Cerebellar nuclear complex (tissue), 1 donor: ENCODE measurements at places on chromosomes 2 and 18.

GRCh38 chr2:20514596-20515269, 67.9 kb downstream of the RHOB start:
- DNase-seq = no peak

GRCh38 chr2:212727751-212728150, 189.1 kb upstream of the ERBB4 start:
- no peak for DNase-seq

GRCh38 chr2:20187331-20187730, 37.6 kb downstream of the SDC1 start:
- DNase-seq = no peak

GRCh38 chr2:58073751-58074150, 27.1 kb downstream of the VRK2 start:
- DNase-seq = no peak

DNA sequence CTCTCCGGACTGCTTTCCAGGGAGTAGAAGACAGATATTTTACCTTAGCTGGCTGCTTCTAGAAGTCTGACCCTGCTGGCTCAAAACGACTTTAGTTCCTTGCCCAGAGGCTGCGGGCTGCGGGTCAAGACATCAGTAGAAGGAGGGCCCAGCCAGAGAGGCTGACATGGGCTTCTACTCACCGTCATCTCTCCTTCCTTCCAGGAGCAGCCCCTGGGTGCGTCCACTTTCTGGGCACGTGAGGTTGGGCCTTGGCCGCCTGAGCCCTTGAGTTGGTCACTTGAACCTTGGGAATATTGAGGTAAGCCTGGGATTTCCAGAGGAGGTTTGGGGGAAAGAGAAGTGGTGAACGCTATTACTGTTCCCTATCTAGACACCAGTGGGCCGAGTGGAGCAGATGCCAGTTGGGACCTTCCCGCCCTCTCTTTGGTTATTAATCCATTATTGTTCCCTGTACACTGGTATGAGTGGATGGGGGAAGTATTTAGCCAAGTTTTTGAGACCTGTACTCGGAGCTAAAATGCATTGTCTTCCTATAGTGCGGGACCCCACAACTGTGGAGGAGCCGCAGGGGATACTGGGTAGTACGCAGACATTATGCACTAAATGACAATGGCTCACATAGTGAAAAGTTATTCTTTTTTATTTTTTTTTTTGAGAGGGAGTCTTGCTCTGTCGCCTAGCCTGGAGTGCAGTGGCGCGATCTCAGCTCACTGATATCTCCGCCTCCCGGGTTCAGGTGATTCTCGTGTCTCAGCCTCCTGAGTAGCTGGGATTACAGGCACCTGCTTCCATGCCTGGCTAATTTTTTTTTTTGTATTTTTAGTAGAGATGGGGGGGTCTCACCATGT, 26.3 kb upstream of the CASP8 start:
- DNase-seq = no peak

GRCh38 chr2:10787176-10787968, 25.2 kb downstream of the PDIA6 start:
- DNase-seq = no peak

DNA sequence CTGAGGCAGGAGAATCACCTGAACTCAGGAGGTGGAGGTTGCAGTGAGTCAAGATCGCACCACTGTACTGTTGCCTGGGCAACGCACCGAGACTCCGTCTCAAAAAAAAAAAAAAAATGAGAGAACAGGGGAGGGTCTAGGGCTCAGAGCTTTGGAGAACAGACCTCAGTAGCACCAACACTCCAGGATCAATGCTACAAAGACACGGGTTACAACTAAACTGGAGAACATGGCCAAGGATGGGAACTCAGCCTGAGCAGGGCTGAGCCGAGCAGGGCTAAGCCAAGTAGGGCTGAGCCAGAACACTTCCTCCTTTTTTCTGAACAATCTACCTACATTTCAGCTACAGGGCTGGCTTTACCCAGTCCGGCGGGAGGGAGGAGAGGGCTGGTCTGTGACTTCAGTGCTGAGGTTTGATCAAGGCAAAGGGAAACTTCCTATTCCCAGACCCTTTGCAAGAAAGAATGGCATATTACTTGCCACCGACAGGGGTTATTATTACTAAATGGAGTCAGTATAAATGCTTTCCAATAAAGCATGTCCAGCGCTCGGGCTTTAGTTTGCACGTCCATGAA, 2.9 kb upstream of the CASP8 start:
- no peak for DNase-seq

DNA sequence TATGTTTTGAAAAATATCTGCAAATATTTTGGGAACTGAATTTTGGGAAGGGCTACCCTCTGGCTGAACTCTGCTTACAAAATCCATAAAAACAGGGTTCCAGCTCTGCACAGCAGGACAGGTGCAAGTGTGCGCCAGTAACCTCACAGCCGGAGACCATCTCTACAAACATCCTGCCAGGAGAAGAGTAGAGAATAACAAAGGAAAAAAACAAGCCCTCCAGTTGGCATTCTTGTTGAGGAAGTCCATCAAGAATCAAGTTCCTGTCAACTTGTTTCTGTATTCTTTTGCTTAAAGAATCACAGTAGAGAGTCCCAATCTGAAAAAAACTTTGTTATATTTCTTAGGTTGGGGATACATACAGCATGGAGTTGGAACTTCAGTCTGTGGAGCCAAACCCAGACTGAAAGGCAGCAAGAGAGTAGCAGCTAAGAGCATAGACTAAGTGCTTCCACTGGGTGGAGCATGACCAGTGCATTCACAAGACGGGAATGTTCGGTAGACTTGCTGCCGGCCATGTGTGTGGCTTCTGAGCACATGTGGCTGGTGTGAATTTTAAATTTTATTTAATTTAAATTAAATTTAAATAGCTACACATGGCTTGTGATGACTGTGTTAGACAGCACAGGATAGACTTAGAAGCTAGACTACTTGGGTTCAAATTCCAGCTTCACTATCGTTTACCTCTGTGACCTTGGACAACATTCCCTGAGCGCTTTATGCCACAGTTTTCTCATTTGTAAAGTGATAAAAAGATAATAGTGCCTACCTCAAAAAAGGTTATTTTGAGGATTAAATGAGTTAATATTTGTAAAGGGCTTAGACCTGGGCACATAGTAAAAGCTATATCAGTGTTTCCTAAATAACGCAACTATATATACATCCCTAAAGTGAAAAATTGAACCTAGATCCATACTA, 41.9 kb downstream of the SPTBN1 start:
- no peak for DNase-seq
